ENCODE measurements at places on chromosomes 2 and 18. TPM values are rescaled to one million over a fixed set of nuclear protein-coding genes. Genes with fewer than 3 reads are reported as not detected.

Gene EN1
- total RNA-seq: not detected

Gene ANKRD30BL
- total RNA-seq: 0.36 TPM

Gene CXCR1
- total RNA-seq: not detected

Gene COLEC11
- total RNA-seq: 2.4 TPM

Gene GPBAR1
- total RNA-seq: 1.5 TPM

Gene SCTR
- not detected for total RNA-seq

Gene ZSWIM2
- total RNA-seq: not detected

Gene DPP4
- 2.1 TPM for total RNA-seq

Gene CHMP1B
- 39.2 TPM for total RNA-seq

Gene SLC23A3
- 1.6 TPM for total RNA-seq

Gene ADCYAP1
- total RNA-seq: 0.18 TPM

Gene CRYGC
- not detected for total RNA-seq

Gene FAM237A
- total RNA-seq: not detected

Measured in ureter (tissue), 1 donor.